H54 (cell line): ENCODE measurements at places on chromosomes 13 and 19.

DNA sequence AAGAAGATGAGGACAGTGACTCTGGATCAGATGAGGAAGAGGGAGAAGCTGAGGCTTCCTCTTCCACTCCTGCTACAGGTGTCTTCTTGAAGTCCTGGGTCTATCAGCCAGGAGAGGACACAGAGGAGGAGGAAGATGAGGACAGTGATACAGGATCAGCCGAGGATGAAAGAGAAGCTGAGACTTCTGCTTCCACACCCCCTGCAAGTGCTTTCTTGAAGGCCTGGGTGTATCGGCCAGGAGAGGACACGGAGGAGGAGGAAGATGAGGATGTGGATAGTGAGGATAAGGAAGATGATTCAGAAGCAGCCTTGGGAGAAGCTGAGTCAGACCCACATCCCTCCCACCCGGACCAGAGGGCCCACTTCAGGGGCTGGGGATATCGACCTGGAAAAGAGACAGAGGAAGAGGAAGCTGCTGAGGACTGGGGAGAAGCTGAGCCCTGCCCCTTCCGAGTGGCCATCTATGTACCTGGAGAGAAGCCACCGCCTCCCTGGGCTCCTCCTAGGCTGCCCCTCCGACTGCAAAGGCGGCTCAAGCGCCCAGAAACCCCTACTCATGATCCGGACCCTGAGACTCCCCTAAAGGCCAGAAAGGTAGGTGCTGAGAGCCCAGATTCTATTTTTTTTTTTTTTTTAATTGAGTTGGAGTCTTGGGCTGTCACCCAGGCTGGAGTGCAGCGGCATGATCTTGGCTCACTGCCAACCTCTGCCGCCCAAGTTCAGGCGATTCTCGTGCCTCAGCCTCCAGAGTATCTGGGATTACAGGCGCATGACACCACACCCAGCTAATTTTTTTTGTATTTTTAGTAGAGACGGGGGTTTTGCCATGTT lies 2.3 kb downstream of the PPP1R15A start:
- DNase-seq, result no peak

GRCh38 chr19:567296-567900 lies 5.0 kb upstream of the BSG start:
- DNase-seq, result no peak

GRCh38 chr13:40189898-40190630 lies 476.4 kb downstream of the FOXO1 start:
- no peak for DNase-seq

DNA sequence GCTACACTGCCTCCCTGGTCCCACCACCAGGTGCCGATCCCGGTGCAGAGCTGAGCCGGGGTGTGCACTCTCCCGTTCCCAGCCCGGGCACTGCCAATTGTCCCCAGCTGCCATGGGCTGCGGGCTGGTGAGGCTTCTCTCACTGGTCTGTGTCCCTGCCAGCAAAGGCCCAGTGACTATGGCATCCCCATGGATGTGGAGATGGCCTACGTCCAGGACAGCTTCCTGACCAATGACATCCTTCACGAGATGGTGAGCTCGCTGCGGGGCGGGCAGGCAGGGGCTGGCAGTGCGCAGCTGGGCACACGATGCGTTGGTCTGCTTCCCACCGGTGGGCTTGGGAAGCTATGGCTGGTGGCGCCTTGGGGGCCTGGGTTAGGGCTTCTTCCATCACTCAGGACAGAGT lies 14.6 kb downstream of the MPND start:
- no peak for DNase-seq

- no peak for DNase-seq
Observed at GRCh38 chr13:89796196-89796595, 1551.3 kb upstream of the MIR17HG start.

GRCh38 chr13:34108410-34108809 lies 290.5 kb downstream of the RFC3 start:
- no peak for DNase-seq

GRCh38 chr13:113989585-113990300 lies 15.9 kb upstream of the C13orf46 start:
- DNase-seq, result no peak

GRCh38 chr13:66673401-66673800 lies 556.7 kb downstream of the PCDH9 start:
- no peak for DNase-seq

DNA sequence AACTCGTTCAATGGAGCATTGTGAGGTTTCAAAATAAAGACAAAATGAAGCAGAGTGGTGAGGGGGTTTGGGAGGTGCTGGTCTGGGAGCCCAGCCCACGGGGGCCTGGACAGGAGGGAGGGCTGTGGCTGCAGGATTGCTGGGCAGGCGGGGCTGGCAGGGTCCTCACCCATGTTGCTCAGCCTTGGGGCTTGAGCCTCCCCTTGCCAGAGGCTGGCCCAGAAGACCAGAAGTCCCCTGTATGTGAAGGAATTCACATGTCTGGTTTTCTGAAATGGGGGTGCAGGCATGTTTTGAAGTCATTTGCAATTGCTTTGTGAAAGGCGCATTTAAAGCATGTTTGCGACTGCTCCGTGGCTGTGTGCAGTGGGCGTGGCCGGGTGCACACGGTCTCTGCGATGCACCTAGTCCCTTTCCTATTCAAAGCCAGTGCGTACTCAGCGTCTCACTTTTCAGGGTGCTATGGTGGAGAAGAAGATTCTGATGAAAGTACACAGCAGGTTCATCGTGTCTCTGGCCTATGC lies 2.3 kb downstream of the GRK1 start:
- no peak for DNase-seq

GRCh38 chr13:110854866-110855265 lies 60.0 kb downstream of the ANKRD10 start:
- no peak for DNase-seq

DNA sequence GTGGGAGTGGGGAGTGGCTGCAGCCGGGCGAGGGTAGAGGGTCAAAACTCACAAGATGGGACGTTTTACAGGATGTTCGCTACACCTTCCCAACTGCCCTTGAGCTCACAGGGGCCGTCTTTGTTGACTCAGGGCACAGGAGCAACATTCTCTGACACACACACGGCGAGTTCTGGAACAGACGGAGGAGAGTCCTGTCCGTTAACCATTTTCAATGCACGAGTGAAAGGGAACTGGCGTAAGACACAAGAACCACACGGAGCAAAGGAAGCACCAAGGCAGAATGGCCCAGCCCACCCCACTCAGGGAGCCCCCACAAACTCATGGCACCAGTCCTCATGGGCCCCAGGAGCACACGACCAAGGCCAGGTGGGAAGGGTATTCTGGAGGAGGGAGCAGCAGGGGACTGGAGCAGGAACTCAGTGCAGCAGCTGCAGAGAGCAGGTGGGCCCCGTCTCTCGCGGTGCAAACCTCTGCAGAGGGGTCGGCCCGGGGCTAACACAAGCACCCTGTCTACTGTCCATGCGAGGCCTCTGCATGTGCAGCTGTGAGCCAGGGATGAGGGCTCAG lies 37.9 kb upstream of the ISYNA1 start:
- no peak for DNase-seq

- no peak for DNase-seq
Observed at GRCh38 chr19:17340871-17341357, 3.6 kb downstream of the GTPBP3 start.

GRCh38 chr19:38099966-38100365 lies 124.1 kb downstream of the DPF1 start:
- DNase-seq, result no peak

DNA sequence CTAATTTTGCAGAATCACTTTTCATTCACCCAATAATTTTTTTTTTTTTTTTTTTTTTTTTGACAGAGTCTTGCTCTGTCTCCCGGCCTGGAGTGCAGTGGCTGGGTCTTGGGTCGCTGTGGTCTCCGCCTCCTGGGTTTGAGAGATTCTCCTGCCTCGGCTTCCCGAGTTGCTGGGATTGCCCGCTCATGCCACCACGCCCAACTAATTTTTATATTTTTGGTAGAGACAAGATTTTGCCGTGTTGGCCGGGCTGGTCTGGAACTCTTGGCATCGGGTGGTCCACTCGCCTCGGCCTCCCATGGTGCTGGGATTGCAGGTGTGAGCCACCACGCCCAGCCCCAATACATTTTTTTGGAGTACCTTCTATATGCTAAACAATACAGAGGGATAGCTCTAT lies 1120.0 kb upstream of the ATXN8OS start:
- no peak for DNase-seq

DNA sequence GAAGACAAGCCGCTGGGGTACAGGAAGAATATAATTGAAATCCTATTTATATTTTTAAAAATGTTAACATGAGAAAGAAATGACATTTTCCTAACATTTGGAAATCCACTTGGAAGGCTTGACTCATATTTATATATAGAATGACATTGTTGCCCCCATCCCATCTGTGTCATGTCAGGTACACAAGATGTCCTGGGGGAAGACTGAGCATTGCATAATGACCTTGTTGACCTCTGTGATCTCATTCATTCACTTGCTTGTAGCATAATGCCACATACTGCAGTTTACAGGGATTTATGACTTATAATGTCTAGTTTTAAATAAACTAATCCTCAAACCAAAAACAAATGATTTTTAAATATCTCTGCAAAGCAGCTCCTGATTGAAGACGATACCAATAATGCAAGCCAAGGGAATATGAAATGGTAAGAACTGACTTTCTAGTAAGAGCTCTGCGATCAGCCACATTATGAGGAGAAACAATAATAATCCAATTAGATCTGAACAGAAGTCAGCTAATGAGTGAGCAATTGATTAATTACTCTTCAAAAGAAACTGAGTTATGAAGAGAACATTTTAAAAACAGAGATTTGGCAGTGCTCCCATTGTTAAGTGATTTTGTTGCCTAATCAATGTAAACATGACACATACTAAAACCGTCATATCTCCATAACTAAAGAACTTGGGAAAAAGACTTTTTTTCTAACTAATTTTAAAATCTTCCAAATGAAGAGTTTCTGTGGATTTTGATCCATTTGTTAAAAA lies 21.2 kb upstream of the VWA8 start:
- no peak for DNase-seq

DNA sequence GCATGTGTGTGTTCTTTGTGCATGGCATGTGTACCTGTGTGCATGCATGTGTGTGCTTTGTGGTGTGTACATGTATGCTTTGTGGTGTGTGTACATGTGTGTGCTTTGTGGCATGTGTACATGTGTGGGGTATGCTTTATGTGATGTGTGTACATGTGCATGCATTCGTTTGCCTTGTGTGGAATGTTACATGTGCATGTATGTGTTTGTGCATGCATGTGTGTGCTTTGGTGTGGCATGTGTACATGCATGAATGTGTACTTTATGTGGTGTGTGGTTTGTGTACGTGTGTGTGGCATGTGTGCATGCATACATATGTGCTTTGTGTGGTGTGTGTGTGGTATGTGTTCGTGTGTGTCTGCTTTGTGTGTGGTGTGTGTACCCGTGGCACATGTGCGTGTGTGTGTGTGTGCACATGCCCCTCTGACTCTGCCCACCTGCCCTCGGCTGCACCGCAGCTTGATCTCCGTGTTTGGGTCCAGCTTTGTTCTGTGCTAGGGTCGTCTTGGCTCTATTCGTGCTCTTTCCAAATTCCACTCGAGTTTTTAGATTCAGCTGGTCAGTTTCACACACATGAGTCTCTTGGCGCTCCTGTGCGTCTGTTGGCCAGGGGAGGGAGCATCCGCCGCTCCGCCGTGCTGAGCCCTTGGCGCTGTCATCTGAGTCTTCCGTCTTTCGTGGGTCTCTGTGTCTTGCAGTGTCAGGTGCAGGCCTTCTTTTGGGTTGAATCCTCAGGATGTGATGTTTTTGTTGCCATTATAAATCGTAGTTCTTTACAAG lies 46.5 kb upstream of the TFDP1 start:
- DNase-seq, result no peak

GRCh38 chr13:24668511-24668910 lies 11.7 kb upstream of the ATP12A start:
- no peak for DNase-seq

GRCh38 chr13:38384171-38384570 lies 34.5 kb downstream of the UFM1 start:
- no peak for DNase-seq

- no peak for DNase-seq
Observed at GRCh38 chr19:47005873-47006272, 13.8 kb upstream of the NPAS1 start.
